ENCODE measurements at places on chromosomes 12 and 14.

DNA sequence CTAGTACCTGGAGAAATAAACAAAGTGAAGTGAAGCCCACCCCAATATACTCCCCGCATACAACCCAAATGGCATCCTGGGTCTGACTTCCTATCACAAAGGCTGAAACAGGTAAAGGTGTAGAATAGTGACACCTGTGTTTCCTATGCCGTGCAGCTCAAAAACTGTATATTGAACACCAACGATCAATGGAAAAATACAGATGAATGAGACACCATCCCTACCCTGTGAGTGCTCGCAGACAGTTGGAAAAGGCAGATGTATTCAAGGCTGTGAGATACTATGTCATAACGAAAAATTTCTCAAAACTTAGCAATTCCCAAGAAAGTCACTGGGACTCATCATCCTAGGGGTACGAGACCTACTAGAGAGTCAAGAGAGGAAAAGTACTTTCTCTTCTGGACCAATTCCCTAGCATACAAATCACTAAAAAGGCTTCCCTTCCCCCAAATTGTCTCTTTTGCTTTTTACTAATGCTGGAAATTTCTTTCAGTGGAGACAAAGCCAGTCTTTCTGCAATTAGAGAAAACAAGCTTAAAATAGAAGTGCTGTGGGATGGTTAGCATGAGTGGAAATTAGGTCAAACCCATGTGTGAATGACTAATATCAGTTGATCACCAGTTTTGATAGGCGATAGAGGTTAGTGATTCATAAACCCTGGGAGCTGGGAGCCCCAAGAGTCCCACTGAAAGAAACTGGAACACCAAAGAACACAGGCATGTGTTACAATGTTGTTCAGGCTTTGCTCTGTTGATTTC is 249.7 kb downstream of the SPTSSA start:
- DNase-seq = no peak

GRCh38 chr12:52182898-52183543 is 8.8 kb downstream of the KRT80 start:
- DNase-seq = no peak

DNA sequence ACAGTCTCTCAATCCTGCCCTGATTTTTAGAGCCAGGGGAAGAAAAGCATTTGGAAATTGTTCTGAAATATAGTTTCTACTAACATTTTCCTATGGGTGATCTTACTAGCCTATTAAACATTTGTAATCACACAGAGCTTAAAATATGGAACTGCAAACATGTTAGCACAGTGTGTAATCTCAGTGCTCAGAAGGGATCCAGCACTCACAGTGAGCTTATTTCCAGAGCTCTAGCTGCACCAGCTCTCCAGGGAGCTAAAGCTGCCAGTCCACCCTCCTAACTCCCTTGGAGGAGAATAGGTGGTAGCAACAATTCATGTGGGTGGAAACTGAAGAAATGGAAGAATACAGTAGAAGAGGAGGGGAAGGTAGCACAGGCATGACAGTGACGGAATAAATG is 64.9 kb upstream of the SYT1 start:
- no peak for DNase-seq

GRCh38 chr12:65532162-65532561 is 253.7 kb downstream of the MSRB3 start:
- DNase-seq = no peak

- no peak for DNase-seq
Observed at GRCh38 chr14:28782301-28782700, 15.7 kb downstream of the FOXG1 start.

DNA sequence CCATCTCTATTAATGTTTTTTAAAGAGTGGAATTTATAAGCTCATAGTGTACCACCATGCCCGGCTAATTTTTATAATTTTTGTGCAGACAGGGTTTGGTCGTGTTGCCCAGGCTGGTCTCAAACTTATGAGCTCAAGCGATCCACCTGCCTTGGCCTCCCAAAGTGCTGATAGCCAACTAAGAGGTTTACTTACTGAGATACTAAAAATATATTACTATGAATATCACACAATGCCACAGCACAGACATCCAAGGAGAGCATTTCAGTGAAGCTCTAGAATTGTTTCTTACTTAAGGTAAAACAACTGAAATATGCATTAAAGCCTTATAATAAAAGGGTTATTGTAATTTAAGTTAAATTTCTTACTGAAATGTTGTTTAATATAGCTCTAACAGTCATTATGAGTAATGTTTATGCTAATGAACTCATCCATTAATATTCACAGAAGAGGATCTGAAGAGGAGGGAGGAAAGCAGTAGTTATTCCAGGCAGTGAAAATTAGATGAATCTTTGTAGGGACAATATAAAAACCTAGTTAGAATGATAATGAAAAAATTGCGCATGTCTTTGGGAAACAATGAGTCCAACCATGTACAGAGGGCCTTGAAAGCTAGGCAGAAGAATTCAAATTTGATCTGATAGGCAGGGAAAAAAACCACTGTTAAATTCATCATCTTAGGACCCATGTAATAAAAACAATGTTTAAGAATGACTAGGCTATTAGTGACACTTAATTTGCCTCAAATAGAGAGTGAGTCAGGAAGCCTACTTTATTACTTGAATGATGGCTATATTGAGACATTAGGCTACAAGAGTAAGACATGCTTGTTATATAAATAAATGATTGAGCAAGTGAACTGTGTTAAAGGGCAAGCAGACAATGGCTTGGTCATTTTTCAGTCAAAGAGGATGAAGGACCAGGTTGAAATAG is 99.2 kb downstream of the SLC41A2 start:
- no peak for DNase-seq

DNA sequence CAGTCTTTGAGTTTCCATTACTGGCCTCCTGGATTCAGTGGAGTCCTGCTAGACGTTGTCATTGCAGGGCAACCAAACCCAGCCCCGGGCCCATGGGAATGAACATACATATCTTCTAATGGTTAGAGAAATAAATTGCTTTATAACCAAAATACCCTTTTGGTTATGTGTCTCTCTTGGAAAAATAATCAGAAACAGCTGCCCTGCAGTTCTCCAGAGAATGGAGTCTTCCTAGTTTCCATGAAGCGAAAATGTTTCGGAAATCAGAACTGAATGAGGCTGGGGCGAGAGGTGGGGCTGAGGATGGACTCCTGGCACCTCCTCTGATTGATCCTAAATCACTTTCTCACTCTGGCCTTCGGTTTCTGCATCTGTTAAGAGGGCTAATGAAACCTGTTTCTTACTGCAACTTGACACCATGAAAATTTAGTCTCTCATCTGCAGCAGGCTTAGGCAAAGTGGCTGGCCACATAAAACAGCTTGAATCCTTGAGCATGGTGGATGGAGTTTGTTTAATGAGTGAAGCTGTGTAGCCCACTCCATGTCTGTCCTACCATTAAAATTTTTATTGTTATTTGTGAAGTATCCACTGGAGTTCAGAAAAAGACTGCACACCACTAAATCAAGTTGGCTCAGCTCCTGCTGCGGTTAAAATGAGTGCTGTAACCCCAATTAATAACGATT is 198.9 kb downstream of the CACNA1C start:
- DNase-seq = no peak

DNA sequence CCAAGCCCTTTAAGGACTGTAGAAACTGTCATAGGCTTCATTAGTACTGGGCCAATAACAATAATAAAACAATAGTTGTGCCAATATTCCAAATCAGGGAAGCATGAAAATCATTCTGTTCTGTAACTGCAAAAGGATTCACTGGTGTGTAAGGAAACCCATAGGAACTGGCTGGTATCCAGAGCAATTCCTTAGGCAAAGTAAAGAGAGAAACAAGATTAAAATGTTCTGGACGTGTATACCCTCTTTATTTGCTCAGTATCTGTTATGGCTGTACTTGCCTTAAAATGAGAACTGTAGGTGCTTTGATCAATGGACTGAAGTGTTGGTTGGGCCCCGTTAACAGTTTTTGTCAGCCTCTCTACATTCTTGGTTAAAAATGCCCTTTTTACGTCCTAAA is 72.4 kb upstream of the STAC3 start:
- DNase-seq = no peak

GRCh38 chr14:59406454-59407245 is 58.5 kb downstream of the GPR135 start:
- no peak for DNase-seq

- DNase-seq = no peak
Observed at GRCh38 chr14:23557521-23557920, 1.4 kb downstream of the THTPA start.

- DNase-seq = no peak
Observed at GRCh38 chr12:7582796-7583195, 79.2 kb upstream of the CD163 start.

DNA sequence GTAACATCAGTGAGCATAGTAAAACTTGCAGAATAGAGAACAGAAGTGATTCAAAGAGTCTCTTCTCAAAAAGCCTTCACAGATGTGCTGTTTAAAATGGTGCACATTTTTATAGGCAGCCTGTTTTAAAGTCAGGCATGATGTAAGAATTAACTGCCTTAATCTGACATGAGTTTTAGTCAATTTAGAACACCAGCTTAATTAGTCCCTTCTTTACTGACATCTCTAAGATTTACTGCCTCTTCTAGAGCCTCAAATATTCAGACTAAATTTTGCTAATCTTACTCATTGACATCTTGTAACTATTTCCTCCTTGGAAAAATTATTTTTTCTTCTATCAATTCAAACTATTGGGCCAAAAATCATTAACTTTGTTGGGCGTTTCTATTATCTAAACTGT is 782.5 kb downstream of the C12orf50 start:
- no peak for DNase-seq

DNA sequence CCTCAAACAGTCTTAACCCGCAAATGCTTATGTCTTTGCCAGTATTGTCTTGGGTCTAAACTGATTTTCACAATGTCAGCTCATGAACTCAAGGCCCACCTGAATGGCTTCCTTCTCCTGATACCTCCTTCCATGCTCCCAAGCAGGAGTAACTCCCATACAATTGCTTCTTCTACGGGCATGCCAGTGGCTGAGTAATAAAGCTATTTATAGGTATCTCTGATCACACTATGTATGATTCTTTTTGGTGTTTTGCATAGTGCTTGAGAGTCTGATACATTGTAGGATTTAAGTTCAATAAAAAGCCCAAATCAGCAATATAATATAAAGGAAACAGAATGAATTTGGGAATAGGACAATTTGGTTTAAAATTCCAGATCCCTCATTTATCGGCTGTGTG is 235.0 kb upstream of the DCN start:
- no peak for DNase-seq

DNA sequence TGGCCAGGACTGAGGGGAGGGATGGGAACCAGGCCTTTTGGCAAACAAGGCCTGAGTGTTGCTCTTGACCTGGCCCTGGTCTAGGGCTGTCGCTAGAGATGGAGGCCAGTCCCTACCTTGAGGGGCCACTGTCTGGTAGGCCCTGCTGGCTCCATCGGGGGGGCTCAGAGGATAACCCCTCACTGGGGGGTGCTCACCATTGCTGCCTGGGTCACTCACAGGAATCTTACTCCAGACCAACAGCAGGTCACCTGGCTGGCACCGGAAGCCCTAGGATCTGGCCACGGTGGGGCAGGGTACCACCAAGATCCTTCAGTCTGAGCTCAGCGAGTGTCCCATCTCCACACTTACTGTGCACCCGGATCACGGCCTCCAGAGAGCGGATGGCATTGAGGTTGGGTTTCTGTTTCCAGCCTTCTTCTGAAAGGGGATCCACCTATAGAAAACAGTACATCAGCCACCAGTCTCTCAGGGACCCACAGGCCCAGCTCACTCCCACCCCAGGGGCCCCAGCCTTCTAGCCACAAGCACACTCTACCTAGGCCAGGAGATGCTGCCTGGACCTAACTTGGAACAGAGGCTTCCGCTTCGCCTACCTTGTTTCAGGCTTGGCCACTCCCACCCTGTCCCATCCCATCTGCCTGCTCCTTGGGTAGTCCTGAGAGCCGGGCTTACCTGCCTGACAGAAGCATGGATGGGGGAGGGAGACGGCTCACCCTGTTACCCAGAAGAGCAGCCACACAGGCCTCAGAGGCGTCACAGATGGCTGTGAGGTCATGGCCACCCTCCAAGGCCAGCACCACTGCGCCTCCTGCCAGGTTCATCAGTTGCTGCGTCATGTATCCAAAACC is 12.2 kb downstream of the SLC48A1 start:
- DNase-seq = no peak

GRCh38 chr12:66199831-66200509 is 11.0 kb downstream of the IRAK3 start:
- DNase-seq = no peak

DNA sequence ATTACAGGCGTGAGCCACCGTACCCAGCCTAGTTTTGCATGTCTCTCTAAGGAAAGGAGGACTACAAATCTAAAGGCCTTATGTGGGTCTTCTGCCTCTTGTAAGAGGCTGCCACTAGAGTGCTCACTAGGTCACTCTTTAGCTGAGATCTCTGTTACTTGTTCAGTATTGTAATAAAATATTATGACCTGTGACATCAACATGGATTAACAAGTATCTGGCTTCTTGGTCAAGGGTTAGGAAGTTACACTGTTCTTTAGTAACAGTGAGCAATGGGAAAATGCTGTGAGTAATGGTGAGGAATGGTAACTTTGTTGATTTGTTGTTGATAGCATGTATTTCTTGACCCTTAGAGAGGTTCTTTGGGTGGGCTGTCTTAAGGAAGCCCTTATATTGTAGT is 50.5 kb downstream of the ERC1 start:
- DNase-seq = no peak

DNA sequence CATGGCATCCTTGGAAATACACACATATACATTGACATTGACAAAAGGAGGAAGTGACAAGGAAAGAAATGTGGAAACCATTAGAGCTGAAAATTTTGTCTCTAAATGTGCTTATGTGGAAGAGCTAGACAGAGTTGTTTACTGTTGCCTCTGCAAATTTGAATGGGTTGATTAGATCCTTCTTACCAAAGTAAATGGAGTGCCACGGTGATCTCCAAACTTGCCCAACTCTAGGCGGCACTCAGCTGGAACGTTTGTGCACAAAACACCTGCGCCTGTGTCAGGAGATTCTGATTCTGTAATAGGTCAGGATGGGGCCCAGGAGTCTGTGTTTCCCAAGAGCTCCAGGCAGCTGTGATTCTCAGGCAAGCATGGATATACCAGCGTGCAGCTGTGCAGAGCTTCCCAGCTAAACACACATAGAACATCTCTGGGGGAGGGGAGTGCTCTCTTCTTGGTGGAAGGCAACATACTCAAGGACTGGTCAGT is 77.8 kb upstream of the BDKRB2 start:
- DNase-seq = no peak

- DNase-seq = no peak
Observed at GRCh38 chr12:129928643-129929042, 24.8 kb upstream of the TMEM132D start.

- no peak for DNase-seq
Observed at GRCh38 chr14:23101986-23102625, 2.7 kb downstream of the CIROP start.

DNA sequence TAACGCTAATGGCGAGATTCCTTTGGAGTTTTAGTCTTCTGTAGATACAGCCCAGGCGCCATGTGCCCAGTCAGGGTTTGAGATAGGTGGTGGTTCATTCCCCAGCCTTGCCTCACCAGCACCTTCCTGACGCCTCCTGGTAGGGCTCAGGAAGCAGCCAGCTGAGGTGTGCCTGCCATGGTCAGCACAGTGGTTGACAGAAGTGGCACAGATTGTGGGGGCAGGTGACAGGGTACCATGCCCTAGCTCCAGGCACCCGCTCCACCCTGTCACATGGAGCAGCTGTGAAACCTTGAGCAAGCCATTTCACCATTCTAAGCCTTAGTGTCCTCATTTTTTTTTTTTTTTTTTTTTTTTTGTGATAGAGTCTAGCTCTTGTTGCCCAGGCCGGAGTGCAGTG is 45.6 kb downstream of the EVL start:
- DNase-seq = no peak
